ENCODE measurements at places on chromosomes 11 and 22. TPM values are rescaled to one million over a fixed set of nuclear protein-coding genes. Genes with fewer than 3 reads are reported as not detected.

The RBM4B gene
- 11.0 TPM for total RNA-seq

The P2RY6 gene
- 1.7 TPM for total RNA-seq

The NPAS4 gene
- total RNA-seq, result not detected

The POU2AF2 gene
- total RNA-seq, result 2.1 TPM

The CYB5R3 gene
- 172 TPM for total RNA-seq

The SERPING1 gene
- 97.3 TPM for total RNA-seq

The BEST1 gene
- total RNA-seq, result 2.1 TPM

The C22orf42 gene
- total RNA-seq, result not detected

The CHRDL2 gene
- 14.1 TPM for total RNA-seq

The UBQLN3 gene
- total RNA-seq, result not detected

The CATSPER1 gene
- total RNA-seq, result not detected
